Stimulated activated CD4-positive, alpha-beta T cell treated with anti-CD3 and anti-CD28 coated beads, Interleukin-1b, Interleukin-23, amount 100 ng/mL, for 4 hours (primary cell): ENCODE measurements at places on chromosomes 1 and 21.

GRCh38 chr1:206955476-206956451 lies 9.5 kb upstream of the PIGR start:
- no peak for DNase-seq

GRCh38 chr1:31708324-31708723 lies 4.5 kb upstream of the COL16A1 start:
- no peak for DNase-seq

GRCh38 chr1:205927247-205927646 lies 16.0 kb downstream of the SLC26A9 start:
- no peak for DNase-seq

DNA sequence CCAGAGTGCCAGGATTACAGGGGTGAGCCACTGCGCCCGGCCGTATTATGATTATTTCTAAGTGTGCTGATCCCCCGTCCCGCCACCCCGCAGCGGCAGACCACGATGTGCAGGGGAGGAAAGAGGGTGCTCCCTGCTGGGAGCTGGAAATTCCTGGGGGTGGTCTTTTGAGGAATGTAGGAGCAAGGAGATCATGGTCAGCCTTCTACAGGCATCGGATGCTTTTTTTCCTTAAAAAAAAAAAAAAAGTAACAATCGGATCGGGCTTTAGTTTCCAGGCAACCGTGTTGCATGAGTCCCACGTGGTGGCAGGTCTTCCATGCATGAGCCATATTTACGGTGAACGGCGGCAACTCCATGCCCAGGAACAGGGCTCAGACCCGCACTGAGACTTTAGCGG lies 74.2 kb upstream of the COX20 start:
- no peak for DNase-seq

- DNase-seq = no peak
Measured at GRCh38 chr1:214120951-214121350, 133.2 kb downstream of the PROX1 start.

GRCh38 chr1:78620666-78621065 lies 418 bp downstream of the IFI44L start:
- no peak for DNase-seq

- no peak for DNase-seq
Measured at GRCh38 chr1:65467536-65467935, 47.1 kb downstream of the LEPR start.

- no peak for DNase-seq
Measured at GRCh38 chr1:172991674-172992400, 58.9 kb downstream of the TNFSF18 start.

GRCh38 chr1:65119951-65120350 lies 28.1 kb upstream of the AK4 start:
- DNase-seq = no peak

- DNase-seq = no peak
Measured at GRCh38 chr1:236920286-236920894, 83.9 kb downstream of the MT1HL1 start.

GRCh38 chr1:226309398-226310244 lies 657 bp upstream of the LIN9 start:
- DNase-seq = no peak

- no peak for DNase-seq
Measured at GRCh38 chr21:27246741-27247140, 279.9 kb upstream of the ADAMTS5 start.

GRCh38 chr1:1100296-1100695 lies 15.6 kb downstream of the C1orf159 start:
- DNase-seq = no peak

DNA sequence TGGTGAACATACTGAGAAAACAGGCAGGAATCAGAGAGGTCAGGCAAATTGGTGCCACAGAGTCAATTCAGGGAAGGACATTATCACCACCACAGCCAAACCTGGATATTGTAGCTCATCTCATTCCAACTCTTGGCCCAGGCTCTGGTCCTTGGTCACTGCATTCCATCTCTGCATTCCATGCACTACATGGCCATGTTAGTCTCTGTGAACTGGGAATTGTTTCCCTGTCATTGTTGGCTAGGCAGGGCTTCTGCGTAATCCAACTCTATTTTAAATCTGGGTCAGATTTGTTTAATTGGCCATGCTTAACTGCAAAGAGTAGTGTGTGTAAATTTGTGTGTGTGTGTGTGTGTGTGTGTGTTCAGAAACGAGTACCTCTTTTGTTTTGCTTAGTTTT lies 837.6 kb upstream of the ADAMTS5 start:
- DNase-seq = no peak

DNA sequence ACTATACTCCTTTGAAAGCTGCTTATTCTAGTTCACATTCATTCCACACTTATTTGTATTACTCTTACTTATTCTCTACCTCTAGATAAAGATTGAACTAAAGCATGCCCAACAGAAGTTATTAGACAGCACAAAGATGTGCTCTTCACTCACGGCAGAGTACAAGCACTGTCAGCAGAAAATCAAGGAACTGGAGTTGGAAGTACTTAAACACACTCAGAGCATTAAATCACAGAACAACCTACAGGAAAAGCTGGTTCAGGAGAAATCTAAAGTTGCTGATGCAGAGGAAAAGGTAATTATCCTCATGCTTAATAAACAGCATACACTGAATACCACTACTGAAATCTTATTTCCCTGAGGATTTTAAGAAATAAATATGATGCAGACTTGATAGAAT lies 81.3 kb upstream of the PPIH start:
- DNase-seq = no peak

GRCh38 chr1:84949664-84950063 lies 47.2 kb downstream of the MCOLN2 start:
- DNase-seq = no peak

GRCh38 chr1:17615157-17615556 lies 75.7 kb downstream of the ARHGEF10L start:
- no peak for DNase-seq

DNA sequence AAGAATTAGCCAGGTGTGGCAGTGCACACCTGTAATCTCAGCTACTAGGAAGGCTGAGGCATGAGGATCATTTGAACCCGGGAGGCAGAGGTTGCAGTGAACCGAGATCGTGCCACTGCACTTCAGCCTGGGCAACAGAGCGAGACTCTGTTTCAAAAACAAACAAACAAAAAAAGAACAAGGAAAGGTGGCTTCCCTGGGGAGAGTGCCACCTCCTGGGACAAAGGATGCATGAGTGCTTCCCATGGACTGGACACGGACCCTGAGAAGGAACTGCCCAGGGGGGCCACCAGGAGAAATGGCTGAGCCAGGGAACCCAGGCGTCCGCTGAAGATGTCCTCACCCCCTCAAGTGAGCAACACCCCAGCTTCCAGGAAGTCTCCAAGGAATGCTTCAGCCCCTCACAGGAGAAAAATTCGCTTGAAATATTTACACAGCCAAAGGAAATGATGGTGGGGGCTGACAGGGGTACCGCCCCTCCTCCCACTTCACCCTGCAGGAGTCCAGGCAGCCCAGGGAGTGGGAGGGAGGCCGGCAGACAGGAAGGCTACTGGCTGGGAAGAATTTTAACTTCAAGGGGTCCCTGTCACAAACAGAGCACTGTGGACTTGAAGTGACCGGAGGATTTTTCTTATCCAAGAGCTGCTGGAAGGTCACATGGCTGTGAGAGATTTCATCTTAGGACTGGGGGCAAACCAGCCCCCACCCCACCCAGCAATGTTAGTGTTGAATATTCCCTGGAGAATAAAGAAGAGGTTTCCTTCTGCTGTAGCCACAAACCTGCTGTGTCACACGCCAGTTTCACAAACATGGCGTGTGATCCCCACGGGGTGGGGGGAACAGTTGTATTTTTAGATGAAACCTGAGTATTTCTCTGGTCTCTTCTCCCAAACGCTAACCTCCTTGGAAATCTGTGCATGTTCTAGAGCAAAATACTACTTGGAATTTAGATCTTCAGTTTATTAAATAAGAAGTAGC lies 90.8 kb upstream of the SLC25A33 start:
- DNase-seq = no peak

DNA sequence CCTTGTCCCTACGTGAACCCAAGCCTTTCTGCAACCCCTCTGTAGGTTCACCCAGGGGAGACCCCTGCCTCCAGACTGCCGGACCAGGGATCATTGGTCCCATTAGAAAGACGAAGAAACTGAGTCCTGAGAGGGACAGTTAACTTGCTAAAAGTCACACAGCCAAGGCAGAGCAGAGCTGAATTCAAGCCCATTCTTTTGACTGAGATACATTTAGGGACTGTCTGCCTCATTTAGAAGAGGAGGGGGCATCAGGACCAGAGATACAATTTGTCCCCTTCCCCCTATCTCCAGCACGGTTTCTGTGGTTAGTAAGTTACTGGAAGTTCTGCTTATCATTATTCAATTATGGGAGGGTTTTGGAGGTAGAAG lies 19.1 kb downstream of the KCNQ4 start:
- no peak for DNase-seq

DNA sequence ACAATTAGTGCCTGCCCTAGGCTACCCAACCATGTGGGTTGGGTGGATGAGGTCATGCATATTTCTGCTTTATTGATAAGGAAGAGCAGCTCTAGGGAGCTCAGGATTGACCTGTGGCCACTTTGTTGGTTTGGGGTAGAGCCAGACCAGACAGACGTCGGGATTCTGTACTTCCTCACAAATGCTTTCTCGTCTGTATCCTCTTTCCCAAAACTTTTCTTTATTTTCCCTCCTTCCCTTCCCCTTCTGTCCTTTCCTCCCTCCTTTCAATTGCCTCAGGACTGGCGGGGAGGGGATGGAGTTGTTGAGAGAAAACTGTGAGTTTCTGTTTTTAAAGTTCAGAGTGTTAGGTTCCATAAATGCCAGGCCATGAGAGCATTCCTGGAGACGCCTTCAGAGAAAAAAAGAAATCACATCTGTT lies 68.0 kb downstream of the UCK2 start:
- no peak for DNase-seq

DNA sequence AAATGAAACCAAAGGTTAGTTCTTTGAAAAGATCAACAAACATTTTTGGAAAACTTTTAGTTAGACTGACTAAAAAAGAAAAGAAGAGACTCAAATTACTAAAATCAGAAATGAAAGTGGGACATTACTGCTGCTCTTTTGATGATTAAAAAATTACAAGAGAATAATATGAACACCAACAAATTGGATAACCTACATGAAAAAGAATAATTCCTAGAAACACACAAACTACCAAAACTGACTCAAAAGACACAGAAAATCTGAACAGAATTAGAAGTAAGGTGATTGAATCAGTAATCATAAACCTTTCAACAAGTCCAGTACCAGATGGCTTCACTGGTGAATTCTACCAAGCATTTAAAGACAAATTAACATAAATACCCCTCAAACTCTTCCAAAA lies 5.6 kb downstream of the KIFAP3 start:
- DNase-seq = no peak

GRCh38 chr1:58318157-58319005 lies 228.1 kb downstream of the OMA1 start:
- DNase-seq = no peak

DNA sequence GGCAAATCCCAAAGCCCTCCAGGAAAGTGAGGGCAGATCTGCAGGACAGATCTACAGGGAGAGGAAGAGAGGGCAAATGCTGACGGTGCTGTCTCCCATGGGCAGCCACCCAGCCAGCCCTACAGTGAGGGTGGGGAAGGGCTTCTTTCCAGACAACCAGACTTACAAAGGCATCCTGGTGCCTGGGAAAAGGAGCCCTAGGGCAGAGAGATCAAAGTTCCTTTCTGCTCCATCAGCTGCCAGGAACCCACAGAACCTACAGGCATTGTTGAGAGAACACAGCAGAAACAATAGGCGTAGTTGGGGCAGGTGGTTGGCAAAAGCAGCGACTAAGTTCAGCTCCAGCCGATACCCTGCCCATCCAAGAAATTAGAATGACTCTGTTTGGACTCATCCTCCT lies 332.4 kb downstream of the KCNH1 start:
- DNase-seq = no peak

- DNase-seq = peak; percentile 21
Measured at GRCh38 chr1:206706298-206706791, 21.6 kb downstream of the MAPKAPK2 start.

DNA sequence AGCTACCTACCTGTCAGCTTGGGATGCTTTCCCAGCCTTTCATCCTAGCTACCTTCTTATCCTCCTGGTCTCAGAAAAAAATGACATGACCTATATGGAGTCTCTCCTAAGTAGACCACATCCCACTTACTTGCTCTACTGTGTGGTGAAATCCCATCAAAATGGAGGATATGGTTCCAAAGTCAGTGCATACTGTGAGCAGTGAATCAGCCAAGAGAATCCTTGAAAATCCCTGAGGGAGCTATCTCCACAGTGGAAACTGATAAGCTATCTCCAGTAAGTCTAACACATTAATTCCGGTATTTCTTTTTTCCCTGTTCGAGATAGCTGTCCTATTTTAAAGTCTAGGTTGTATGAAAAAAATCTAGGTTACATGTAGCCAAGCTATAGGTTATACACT lies 189.7 kb downstream of the FGGY start:
- DNase-seq = no peak

DNA sequence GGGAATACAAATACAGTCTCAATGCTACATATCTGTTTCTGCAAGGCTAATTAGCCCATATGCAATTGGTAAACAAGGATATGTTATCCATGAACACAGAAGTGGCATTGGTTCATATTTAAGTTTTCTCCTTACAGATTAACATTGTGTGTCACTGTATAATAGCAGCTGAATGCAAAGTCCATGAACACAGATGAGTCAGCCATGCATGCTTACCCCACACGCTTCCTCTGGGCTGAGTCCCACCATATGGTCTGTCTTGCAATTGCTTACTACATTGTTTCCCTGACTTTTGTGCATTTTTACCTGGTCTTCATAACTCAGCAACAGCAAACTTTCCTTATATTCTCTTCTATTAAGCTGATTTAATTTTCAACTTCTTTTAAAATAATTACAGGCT lies 41.5 kb upstream of the TSNAX start:
- DNase-seq = no peak

DNA sequence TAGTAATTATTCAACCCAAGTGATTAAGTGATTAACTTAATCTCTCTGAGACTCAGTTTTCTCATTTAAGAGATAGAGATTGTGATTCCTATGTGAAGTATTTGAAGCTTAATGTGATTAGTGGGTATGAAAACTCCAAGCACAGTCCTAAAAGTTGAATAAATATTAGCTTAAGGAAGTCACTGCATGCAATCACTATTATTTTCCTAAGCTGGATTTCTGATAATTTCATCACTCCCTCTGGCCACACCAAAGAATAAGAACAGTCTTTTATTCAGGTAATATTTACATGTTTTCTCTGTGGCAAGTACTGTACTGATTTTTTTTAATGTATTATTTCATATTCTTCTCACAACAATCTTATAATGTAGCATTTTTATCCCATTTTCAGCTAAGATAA lies 31.1 kb downstream of the CD55 start:
- DNase-seq = no peak

GRCh38 chr1:154730259-154730658 lies 122.3 kb upstream of the ADAR start:
- DNase-seq = no peak

- no peak for DNase-seq
Measured at GRCh38 chr1:50180367-50180766, 71.6 kb downstream of the ELAVL4 start.
